Inflammatory macrophage treated with lipopolysaccharide for 4 hours (primary cell): ENCODE measurements at places on chromosomes 13 and 19.

DNA sequence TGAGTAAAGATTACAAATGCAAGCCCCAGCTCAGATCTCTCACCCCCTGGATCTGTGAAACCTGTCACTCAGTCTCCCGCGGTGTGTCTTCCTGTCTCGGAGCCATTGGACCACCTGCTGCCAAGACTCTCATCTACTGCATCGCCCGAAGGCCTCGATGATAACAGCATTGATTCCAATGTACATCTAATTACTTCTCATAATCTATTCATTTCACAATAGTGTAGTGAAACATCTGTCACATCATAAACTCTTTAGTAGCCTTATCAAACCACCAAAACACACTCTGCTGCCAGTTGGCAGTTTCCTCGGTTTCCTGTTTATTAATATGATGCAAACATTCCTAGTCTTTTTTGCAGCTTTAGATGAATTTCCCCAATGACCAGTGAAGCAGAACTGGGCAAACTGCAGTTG is 220.3 kb downstream of the POU4F1 start:
- no peak for DNase-seq

DNA sequence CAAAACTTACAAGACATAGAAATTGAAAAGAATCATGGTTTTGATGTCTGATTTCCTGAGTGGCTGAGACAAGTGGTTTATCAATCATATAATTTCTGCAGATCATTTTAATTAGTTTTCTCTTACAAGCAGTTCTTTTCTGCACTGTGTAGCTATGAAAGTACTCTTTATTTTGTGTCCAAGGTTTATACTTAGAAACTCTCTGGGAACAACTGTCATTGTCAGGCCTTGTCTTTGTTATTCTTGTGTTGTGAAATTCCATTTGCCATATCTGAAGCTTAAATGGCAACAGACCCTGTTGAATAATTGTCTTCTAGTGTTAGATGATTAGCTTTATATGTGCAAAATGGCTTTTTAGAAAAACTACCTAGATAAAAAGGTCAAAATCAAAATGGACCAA is 312.1 kb downstream of the FGF14 start:
- no peak for DNase-seq

GRCh38 chr13:113959198-113959597 is 14.7 kb downstream of the C13orf46 start:
- DNase-seq = no peak

DNA sequence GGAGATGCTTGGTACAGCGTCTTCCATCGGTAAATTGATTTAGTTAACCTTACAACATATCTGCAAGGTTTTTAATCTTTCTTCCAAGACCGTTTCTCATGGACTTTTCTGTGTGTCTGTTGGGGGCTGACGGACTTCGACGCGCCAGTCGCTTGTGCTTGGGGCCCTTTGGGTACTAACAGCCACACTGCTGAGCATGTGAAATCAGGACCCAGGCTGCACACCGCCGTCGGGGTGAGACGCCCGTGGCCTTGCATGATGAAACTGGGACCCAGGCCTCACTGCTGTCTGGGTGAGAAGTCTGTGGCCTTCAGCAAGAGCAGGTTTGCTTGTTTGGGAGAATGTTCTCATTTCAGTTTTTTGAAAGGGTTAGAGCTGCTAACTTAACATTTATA is 9.8 kb downstream of the ATP4B start:
- DNase-seq = no peak

DNA sequence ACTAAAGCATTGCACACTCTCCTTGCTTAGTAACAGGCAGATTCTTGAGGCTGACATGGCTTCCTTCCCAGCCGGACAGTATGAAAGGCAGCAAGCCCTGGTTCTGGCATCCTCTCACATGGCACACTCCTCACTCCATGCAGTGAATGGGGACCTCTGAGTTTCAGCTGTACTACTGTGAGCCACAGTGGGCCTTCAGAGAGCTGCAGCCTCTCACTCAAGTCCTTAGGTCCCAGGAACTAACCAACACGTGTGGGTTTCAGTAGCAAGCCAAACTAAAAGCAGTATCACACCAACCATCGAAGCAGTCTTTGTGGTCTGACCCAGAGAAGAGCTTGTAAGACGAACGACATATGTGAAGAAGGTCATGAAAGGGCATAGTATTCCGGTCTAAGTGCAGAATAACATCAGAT is 128.2 kb downstream of the TBC1D4 start:
- DNase-seq = no peak

GRCh38 chr19:33442706-33443105 is 69.2 kb downstream of the CEBPG start:
- DNase-seq = no peak

GRCh38 chr13:59099182-59099974 is 1064.3 kb downstream of the DIAPH3 start:
- DNase-seq = no peak

- DNase-seq = no peak
Observed at GRCh38 chr13:72462166-72462565, 265.3 kb downstream of the MZT1 start.

- DNase-seq = peak; percentile 68
Observed at GRCh38 chr19:4594201-4594600, 34.7 kb upstream of the SEMA6B start.

DNA sequence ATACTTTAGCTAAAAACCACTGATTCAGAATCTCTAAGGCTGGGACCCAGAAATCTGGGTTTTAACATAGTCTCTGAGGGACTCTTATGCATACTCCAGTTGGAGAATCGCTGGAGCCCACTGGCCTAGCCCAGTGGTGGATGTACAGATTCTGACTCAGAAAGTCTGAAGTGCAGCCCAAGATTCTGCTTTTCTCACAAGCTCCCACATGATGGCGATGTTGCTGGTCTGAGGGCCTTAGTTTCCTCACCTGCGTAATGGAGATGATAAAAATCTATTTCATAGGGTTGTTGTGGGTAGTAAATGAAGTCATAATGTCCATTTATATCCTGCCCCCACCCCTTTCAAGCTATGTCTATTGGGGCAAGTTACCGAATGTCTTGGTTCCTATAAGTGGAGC is 7.7 kb upstream of the CDADC1 start:
- DNase-seq = peak; percentile 42

DNA sequence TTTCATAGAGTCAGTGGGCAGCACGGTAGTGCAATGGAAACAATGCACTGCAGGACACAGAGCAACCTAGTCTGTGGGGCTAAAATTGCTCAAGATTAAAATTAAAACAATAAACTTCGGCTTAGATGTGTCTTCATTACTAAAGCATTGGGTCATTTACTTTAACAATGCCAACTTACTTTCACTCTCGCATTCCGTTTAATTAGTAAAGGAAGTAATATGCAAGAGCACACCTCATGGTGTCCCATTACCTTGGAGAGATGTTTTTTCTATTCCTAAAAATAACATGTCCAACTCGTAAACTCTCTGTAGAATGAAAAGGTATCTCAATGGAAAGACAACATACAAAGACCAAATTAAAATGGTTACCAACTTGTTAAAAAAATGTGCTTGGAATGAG is 738.4 kb downstream of the PCDH17 start:
- DNase-seq = no peak

GRCh38 chr19:41192574-41193429 is at the start of gene CYP2S1:
Gene CYP2S1, plus strand, starts transcription at chr19:41193219. Its CDS starts 46 bp downstream, at chr19:41193265.
- DNase-seq = peak; percentile 41
